ENCODE measurements at places on chromosomes 3 and 15.

DNA sequence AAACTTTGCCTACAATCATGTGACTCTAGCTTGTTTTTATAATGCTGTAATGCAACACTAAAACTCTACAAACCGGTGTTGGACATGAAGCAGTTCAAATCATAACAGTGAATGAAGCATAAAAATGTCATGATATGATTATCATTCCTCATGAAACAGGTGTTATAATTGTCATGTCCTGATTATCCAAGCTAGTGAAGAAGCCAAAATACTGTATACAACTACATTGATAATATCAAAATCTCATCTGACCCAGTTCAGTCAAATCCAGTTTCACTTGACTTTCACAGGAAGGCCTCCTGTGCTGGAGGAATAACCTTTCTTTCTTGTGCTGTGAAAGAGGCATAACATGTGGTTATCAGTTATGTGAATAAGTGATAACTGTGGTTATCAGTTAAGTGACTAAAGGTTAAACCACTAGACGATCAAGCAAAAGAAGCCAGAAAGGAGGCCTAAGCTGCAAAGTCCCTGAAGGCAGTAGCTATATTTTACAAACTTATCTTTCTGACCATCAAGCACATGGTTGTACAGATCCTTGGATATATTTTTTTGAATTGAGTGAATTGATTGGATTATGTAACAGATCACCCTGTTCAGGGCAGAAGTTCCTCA lies 296.4 kb downstream of the TUSC7 start:
- no peak for DNase-seq

- DNase-seq = no peak
These were observed 167.2 kb downstream of the POLR2M start for GRCh38 chr15:57873564-57874209.

DNA sequence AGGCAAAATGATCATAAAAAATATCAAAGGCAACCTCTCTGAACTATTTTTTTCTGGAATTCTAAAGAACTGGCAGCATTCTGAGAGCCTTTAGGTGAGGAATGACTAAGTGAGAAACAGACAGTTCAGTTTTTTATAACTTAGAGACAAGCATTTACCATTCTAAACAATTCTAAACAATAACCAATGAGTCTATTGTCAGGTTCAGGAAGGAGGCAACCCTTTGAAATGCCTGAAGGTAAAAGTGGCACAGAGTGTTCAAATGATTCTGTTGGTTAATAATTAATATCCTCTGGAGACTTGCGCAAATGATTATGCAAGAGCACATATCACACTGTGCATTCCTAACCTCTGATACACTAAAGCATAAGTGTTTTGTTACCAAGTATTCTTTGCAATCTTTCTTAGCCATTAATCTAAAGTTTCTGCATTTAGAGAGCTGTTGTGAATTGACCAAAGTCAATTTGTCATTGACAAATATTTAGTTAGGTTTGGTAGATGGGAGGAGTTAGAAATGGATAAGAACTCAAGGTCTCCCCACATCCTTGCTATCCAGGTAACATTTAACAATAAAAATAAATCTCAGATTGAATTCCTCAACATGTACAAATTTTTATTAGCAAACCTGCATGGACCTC lies 9.2 kb upstream of the TGFBR2 start:
- no peak for DNase-seq

GRCh38 chr3:123683505-123684154 lies 98.8 kb upstream of the HACD2 start:
- DNase-seq = no peak

- no peak for DNase-seq
These were observed 109.4 kb downstream of the WNT7A start for GRCh38 chr3:13770170-13771169.

Data from NCI-H2171 treated with DMSO at 0.1 percent for 48 hours (cell line).